NCI-H524 treated with DMSO at 0.1 percent for 48 hours (cell line): ENCODE measurements at places on chromosomes 3 and 15.

- no peak for DNase-seq
Observed at GRCh38 chr3:176275113-176275512, 922.2 kb downstream of the TBL1XR1 start.

DNA sequence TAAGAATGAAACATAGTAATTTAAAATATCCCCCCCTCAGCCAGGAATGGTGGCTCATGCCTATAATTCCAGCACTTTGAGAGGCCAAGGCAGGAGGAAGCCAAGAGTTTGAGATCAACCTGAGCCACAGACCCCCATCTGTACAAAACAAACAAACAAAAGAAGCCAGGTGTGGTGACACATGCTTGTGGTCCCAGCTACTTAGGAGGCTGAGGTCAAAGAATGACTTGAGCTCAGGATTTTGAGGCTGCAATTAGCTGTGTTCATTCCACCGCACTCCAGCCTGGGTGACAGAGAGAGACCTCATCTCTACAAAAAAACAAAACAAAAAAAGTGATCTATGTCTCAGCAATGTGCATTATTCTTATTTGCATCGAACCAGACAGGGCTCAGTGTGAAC lies 800.8 kb downstream of the MCTP2 start:
- no peak for DNase-seq

GRCh38 chr3:102451543-102451942 lies 16.7 kb downstream of the ZPLD1 start:
- no peak for DNase-seq

DNA sequence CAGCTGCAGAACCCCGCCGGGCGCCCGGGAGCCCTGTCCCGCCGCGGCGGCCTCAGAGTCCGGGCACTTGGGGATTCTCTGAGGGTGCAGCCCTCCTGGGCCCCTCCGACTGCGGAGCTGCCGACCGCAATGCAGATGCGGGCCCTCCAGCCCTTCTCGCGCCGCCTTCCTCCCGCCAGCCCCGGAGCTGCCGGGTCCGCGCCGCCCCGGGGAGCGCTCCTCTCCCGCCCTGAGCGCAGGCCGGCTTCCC lies 320 bp upstream of the ACAN start:
- no peak for DNase-seq
